Activated naive CD4-positive, alpha-beta T cell treated with anti-CD3 and anti-CD28 coated beads, Interleukin-2, amount 50 U/mL, for 72 hours (primary cell): ENCODE measurements at places on chromosomes 2 and 18.

DNA sequence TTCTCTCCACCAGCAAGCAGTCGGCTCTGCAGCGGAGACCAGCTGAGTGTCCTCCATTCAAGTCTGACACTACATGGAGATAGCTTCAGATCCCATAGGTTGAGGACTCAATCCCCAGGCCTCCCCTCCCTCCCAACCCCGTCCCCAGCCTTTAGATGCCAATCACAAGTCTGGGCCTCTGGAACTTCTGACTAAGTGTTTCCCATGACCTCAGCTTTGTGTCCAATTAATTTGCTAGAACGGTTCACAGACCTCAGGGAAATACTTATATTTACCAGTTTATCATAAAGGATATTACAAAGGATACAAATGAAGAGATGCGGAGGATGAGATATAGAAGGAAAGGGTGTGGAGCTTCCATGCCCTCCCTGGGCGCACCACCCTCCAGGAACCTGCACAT, 77.4 kb downstream of the MERTK start:
- DNase-seq: no peak

GRCh38 chr2:2590141-2590540, 259.1 kb upstream of the MYT1L start:
- DNase-seq: no peak

- DNase-seq: no peak
These were observed 242.3 kb upstream of the PXDN start for GRCh38 chr2:1986598-1986997.

- DNase-seq: no peak
These were observed 400.3 kb upstream of the PKDCC start for GRCh38 chr2:41647468-41648050.
